ENCODE measurements at places on chromosomes 6 and 20. TPM values are rescaled to one million over a fixed set of nuclear protein-coding genes. Genes with fewer than 3 reads are reported as not detected.

GRCh38 chr6:143232849-143233248 lies 172.2 kb downstream of the AIG1 start:
- peak; percentile 7 for DNase-seq

GRCh38 chr20:54539521-54540046 lies 64.2 kb downstream of the DOK5 start:
- no peak for DNase-seq

DNA sequence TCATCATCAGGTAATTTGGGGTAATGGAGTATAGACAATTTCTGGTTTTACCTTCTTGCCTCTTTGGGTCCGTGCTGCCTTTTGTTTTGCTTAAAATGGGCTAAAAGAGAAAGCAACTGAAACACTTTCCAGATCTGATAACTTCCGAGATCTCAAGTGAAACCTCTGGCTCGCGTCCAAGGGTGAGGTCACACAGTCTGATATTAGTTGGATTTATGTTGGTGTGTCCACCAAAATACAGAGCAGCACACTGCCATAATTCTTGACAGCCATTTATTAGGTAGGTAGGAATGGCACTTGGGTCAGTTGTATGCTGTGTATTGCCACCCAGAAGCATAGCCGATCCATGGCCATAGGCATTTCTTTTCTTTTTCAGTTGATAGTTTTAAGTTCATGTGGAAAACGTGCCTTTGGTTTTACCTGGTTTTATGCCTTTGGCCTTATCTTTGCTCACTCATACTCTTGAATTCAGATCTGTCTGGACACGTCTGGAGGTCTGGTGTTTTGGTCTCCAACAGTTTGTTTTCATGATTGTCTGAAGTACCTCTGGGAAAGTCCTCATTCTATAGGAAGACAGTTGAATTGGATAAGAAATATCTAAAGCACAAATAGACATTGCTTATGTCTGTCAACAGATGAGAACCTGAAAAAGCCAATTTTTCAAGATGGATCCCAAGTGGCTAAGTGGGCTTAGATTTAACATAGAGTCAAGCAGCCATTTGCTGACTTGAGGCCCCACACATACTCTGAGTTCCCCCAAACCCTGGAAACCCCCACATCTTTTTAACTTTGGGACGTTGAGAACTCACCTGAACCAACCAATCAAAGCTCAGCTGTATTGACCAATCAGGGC lies 320.8 kb downstream of the SOX4 start:
- peak; percentile 46 for DNase-seq

DNA sequence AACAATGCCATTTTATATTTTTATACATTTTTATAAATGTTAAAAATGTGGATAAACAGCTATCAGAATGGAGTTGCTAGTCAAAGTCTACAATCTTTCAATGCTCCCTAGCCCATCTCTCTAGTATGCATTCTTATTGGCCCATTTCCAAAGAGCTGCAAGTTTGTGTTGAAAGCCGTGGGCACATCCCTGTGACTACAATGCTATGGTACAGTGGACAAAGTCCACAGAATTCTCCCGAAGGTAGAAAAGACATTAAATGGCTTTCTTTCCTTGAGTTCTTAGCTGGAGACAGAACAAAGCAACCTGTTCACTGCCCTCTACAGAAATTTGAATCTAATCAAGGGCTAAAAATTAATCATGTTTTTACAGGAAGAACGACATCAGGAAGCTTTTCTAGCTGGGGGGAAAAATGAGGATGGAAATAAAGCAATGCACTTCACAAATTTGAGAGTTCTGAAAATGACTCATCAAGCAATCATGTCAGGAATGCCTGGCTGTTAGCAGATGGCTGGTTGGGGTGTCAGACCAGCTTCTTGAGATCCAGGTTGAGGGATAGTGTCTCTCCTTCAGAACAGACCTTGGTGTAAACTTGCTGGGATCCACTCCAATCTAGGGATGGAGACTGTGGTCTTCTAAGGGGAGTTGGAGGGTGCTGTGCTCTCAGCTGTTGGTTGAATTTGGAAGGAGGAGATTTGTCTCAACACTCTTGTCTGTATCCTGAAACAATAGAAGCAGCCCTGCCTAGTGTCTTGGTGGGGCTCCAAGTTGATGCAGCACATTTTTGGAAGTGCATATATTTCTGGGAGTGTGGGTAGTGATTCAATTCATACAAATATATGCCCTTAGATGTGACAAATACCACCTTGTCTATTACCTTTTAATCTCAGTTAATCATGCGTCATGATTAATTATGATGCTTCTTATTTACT lies 143.4 kb upstream of the PHACTR1 start:
- DNase-seq, result no peak

- DNase-seq, result no peak
Observed at GRCh38 chr6:36970892-36971842, 14.8 kb downstream of the MTCH1 start.

DNA sequence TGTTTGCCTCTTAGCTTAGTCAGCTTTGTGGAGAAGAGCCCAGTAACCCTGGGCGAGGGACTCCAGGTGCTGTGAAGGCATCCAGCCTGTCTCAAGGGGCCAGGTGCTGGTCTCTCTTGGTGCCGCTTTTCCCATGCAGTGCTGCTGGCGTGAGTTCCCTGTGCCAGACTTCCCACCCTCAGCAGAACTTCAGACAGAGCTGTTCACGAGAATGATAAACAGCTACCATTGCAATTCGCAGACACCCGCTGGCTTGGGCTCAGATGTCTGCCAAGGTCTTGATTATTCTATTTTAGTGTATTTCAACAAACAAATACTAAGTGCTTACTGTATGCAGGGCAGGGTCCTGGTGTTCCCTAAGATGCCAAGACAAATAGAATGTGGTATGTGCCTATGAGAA lies 57.7 kb downstream of the RNF217 start:
- DNase-seq, result no peak

- DNase-seq, result no peak
Observed at GRCh38 chr6:169093770-169094551, 159.7 kb downstream of the THBS2 start.

GRCh38 chr6:158799051-158799792 lies 19.9 kb downstream of the EZR start:
- DNase-seq, result no peak

- DNase-seq, result no peak
Observed at GRCh38 chr6:38261626-38262025, 378.1 kb downstream of the BTBD9 start.

DNA sequence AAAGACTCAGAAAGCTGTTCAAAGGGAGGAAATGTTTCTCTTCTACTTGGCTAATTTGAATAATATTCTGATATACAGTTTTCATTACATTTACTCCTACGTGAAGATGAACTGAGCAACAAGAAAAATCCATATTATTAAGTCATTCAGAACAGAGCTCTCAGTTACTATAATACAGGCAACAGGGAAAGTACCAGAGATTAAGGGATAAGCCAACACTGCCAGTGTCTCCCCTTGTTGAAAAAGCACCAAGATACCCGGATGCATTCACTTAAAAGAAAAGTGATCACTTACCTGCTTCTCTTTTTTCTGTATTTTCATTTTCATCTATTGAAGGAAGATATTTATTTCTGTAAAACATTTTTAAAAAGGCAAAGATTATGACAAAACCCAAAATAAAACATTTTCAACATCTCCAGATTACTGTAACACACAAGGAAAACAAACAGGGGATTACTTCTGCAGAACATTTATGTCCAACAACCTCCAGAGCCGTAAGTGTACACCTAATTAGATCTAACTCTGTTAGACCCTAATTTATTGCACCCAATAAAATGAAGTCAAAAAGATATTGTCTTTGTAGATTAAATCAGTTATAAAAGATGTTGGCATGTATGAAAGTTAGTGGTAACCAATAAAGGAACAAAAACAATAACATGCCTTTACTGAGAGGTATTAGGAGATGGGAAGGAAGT lies 67.0 kb downstream of the CHD6 start:
- DNase-seq, result no peak

- DNase-seq, result no peak
Observed at GRCh38 chr6:111812060-111813038, 60.9 kb downstream of the FYN start.

GRCh38 chr6:145372671-145373151 lies 362.6 kb downstream of the EPM2A start:
- DNase-seq, result no peak

GRCh38 chr6:169229615-169230321 lies 23.9 kb downstream of the THBS2 start:
- DNase-seq, result no peak

Gene DPPA5
- not detected for polyA plus RNA-seq

Gene WFDC11
- polyA plus RNA-seq, result not detected

Gene FUCA2
- polyA plus RNA-seq, result 65.5 TPM

Gene DEFB124
- polyA plus RNA-seq, result 0.36 TPM

Gene HLA-DQB2
- polyA plus RNA-seq, result 0.57 TPM

Gene PDYN
- 0.24 TPM for polyA plus RNA-seq

Gene NKX2-4
- not detected for polyA plus RNA-seq

Gene SASH1
- polyA plus RNA-seq, result 25.2 TPM

Gene TRIM15
- polyA plus RNA-seq, result 0.14 TPM

Measured in renal cortex interstitium (tissue), 15 donors.